ENCODE measurements at places on chromosomes 16 and 17.

DNA sequence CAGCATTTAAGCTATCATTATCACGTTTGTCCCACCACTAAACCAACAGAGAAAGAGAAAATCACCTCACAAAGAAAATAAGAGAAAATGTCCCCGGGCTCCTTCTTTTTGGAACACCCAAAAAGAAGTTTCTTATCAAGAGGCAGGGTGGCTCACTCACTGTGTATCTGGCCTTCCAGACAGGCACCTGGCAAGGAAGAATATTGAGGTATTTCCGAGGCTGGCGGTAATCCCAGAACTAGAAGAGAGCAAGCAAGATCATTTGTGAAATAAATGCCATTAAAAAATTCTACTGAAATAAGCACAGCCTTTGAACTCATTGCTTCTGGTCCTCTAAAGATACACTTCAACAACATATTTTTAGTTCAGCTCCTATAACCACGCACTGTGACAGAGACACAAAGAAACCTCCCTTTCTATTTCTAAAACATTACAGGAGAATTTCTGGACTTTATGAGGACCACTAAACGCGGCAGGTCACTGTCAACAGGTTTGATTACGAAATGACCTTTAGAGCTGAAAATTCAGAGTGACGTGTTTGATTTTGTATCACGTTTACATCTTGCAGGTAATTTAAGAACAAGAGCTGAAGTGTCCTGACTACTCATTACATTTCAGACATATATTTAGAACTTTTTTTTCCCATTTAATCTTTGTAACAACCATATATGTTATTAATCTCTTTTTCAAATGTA is 61.0 kb downstream of the WDR59 start:
- DNase-seq, result no peak

DNA sequence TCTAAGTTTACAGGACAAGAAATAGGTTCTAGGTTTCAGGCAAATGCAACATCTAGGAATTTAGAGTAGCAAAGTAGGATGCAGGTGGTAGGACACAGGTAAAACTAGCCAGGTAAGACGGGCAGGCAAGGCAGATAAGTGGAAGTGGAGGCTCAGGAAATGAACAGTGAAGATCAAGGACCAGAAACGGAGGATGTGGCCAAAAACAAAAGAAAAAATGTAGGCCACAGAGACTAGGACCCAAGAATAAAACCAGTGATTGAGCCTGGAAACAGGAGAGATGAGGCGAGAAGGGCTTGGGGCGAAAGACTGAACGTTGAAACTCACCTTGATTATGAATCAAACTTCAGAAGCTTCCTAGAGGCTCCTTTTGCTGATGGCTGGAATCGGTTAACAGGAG is 24.0 kb downstream of the CPSF4L start:
- no peak for DNase-seq

- peak; percentile 23 for DNase-seq
Measured at GRCh38 chr17:39096508-39097149, 54.8 kb downstream of the PLXDC1 start.

- no peak for DNase-seq
Measured at GRCh38 chr17:17606416-17607000, 15.0 kb upstream of the PEMT start.

- peak; percentile 68 for DNase-seq
Measured at GRCh38 chr16:85028685-85029407, 1.3 kb downstream of the KIAA0513 start.

DNA sequence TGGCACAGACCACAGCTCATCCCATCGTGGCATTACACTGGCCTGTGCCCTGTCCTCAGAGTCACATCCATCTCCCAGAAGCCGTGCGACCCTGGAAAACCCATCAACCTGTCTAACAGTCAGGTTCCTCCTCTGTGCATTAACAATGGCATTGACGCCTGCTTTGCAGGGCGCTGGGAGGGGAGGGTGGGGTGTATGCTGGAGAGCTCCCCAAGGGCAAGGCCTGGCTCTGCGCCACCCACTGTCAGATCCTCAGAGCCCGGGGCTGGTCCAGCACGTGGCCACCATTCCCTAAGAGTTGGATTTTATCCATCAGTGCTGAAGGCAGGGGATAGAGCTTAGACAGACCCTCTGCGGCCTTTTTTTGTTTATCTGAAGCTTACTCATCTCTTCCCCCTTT is 28.7 kb downstream of the NOS2 start:
- DNase-seq, result no peak

DNA sequence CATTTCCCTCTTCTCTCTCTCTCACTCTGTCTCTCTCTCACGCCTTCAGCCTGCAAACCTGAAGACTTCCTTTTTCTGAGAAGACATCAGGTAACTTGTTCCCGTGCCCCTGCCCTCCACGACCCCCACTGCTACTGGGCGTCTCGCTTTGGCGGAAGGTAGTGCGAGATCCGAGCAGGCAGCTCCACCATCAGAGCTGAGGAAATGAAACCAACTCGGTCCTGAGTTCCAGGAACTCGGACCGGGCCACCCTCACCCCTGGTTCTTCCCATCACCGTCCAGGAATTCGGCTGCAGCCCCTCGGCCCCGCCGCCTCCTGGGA is 585 bp downstream of the MLKL start:
- peak; percentile 46 for DNase-seq

DNA sequence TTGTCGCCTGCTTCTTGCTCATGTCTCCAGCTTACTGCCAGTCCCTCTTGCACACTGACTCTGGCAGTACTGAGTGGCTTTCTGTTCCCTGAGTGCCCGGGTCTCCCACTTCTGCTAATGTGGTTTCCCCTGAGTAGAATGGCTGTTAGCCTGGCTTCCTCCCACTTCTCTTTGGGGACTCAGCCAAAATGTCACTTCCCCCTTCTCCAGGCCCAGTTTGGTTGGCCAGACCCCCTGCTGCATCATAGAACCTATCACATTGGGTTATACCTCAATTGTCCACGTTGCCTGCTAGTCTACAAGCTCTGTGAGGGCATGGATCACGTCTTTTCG is 304.4 kb downstream of the HS3ST3B1 start:
- no peak for DNase-seq

DNA sequence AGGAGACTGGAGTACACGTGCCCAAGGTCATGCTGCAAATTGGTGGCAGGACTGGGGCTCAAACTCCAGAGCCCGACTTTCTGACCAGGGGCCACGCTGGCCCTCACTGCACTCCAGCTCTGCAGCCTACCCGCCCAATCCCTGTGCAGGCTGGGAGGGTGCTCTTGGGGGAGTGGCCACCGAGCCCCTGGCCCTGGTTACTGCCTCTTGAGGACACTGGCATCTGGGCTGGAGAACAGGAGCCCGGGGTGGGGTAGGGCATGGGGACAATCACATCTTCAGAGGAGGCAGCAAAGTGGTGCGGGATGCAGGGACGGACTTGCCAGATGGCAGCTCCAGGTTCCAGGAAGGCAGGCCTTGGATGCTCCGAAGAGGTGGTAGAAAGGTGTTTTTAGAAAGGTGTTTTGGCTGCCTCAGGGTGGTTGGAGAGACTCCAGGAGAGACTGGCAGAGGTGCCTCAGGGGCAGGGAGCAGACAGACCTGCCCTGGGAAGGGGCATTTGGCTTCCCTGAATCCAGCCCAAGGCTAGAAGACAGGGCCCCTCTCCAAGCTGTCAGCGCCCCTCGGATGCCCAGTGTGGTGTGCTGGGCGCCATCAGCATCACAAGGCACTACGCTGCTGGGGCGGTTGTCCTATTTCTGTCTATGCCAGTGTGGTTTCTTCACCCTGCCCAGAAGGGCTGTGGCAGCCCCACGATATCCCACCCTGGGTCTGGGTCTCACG is 220.6 kb downstream of the NTN1 start:
- no peak for DNase-seq

GRCh38 chr17:72984926-72985325 is 107.6 kb downstream of the SLC39A11 start:
- DNase-seq, result no peak

DNA sequence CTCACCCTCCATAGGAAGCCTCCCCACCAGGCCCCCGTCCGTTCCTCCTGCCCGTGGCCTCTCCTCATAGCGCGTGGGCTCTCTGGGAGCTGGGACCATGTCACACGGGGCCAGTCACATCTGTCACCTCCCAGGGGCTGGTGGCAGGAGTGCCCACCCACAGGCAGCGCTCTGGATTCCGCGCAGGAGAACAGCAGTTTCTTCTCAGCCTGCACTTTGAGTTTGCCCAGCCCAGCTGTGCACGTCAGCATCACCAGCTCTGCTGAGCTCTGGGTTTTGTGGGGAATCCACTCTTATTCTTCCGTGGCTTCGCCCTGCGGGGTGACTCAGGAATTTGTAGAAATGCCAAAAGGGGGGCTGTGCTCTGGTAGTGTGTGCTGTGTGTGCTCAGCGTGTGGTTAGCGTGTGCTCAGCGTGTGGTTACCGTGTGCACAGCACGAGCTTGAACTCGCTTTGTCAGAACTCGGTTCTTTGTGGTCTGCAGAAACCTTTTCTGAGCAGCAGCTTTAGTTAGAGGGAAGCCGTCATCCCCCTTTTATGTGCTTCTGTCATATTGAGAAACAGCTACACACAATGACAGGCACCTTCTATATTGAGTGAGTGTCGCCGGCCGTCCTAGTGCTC is 3.2 kb downstream of the ACSF3 start:
- DNase-seq, result no peak
